CD4-positive, alpha-beta memory T cell (primary cell): ENCODE measurements at places on chromosomes 11 and 22.

GRCh38 chr11:108669286-108669685 lies 4.4 kb downstream of the DDX10 start:
- no peak for DNase-seq
- H3K4me3 ChIP-seq, result no peak overlapping the region
- H3K27me3 ChIP-seq, result no peaks in the 10 kb centered on the region

GRCh38 chr11:59218893-59219292 lies 6.2 kb upstream of the MPEG1 start:
- DNase-seq, result no peak
- H3K27me3 ChIP-seq, result no peaks in the 10 kb centered on the region
- no peak overlapping the region for H3K27ac ChIP-seq
- no peaks in the 10 kb centered on the region for H3K36me3 ChIP-seq
- no peak overlapping the region for H3K4me3 ChIP-seq

DNA sequence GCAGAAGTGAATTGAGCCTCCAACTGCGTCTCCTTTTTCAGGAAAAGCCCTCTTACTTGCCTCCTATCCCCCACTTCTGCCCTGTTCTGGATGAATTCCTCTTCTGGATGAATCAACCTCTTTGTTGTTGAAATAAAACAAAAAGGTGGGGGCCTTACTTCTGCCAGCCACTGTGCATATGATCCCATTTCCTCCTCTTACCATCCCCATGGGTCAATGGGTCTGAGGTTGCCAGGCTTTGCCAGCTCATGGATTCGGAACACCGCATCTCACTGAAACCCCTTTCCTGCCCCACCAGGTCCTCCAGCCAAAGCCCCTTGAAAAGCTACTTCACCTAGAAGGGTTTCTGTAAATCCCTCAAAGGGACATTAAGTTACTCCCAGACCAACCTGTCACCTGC lies 3.7 kb upstream of the CHST1 start:
- H3K36me3 ChIP-seq, result no peaks in the 10 kb centered on the region
- no peak overlapping the region for H3K27ac ChIP-seq
- no peak overlapping the region for H3K4me3 ChIP-seq
- no peak for DNase-seq

- no peak for DNase-seq
- H3K27me3 ChIP-seq, result no peaks in the 10 kb centered on the region
- H3K27ac ChIP-seq, result no peak overlapping the region
- peaks cover 80% of the 10 kb centered on the region for H3K36me3 ChIP-seq
Observed at GRCh38 chr11:121552154-121552553, 99.4 kb upstream of the SORL1-AS1 start.

DNA sequence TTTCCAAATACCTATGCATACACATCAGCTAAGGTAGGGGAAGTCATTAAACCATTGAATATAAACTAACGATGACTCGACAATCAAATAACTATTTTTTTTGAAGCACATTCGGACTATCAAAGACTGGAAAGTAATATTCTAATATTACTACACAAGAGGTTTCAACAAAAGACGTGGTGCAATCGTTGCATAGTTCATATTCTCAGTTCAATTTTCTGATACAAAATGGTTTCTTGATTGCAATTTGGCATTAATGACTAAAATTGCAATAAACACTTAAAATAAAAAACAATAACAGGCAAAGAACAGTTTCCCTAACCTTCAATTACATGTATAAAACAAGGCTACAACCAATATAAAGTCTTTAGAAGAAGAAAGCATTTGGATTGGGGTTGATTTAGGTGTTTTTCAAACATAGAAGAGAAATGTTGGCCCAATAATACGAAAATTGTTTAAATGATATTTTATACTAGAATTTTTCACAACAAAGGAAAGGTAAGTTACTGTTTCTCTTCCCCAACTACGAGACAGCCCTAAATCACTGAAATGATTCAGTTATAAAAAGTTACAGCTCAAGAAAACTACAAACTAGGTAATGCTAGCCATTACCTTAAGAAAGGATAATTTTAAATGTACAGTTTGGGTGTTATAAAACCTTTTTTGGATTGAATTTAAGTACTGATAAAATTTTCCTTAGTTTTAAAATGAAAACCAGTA lies 17.6 kb downstream of the BLID start:
- H3K27me3 ChIP-seq, result peaks cover 5% of the 10 kb centered on the region
- no peaks in the 10 kb centered on the region for H3K36me3 ChIP-seq
- no peak overlapping the region for H3K27ac ChIP-seq
- peaks cover 5% of the 10 kb centered on the region for H3K4me1 ChIP-seq
- H3K4me3 ChIP-seq, result no peak overlapping the region

- no peak for DNase-seq
- no peak overlapping the region for H3K27ac ChIP-seq
- no peaks in the 10 kb centered on the region for H3K36me3 ChIP-seq
Observed at GRCh38 chr11:1913271-1914060, 6.0 kb upstream of the TNNT3 start.

- H3K27ac ChIP-seq, result no peak overlapping the region
- no peaks in the 10 kb centered on the region for H3K36me3 ChIP-seq
Observed at GRCh38 chr11:82826526-82826925, 73.7 kb downstream of the PRCP start.

- no peak overlapping the region for H3K27ac ChIP-seq
- H3K4me3 ChIP-seq, result no peak overlapping the region
- no peak for DNase-seq
- H3K27me3 ChIP-seq, result no peaks in the 10 kb centered on the region
- peaks cover 49% of the 10 kb centered on the region for H3K4me1 ChIP-seq
Observed at GRCh38 chr11:48094643-48095339, 114.4 kb downstream of the PTPRJ start.

DNA sequence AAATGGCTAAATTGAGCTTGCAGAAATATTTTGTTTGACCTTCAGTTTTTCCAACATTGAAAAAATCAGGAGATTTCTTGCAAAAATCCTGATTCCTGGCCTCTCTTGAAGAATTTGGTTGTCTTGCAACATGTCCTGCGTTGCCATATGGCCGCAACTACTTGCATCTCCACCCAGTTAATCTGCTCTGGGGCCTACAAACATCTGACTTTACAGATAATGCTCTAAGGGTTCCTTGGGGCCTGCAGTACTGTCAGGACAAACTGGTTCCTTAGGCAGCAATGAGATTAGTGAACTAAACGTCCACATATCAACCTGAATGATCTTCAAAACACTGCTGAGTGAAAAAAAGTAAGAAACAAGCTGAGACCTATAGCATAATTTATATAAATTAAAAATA lies 36.6 kb upstream of the FEZ1 start:
- H3K4me1 ChIP-seq, result no peaks in the 10 kb centered on the region
- H3K27ac ChIP-seq, result no peak overlapping the region
- H3K4me3 ChIP-seq, result no peak overlapping the region

DNA sequence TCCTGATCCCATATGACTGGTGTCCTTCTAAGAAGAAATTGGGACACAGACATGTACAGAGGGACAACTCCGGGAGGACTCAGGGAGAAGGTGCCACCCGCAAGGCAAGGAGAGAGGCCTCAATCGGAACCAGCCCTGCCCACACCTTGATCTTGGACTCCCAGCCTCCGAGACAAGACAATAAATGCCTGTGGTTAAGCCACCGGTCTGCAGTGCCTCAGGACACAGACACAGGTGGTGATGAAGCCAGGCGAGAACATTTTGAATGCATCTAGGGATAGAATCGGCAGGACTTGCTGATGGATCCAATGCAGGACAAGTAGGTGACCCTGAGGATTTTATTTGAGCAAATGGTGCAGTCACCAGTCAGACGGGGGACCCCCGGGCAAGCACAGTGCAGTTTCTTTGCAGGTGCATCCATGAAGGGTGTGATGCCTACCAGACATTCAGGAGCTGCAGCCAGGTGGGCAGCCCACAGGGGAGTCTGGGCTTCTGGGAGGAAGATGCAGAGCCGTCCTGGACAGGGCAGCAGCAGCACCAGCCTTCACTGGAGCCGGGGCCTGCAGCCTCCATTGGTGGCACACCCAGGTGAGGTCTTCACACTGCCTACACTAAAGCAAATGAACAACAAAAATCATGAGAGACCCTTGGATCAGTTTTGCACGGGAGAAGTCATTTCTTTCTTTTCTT lies 20.2 kb upstream of the SEPTIN5 start:
- H3K4me1 ChIP-seq, result no peaks in the 10 kb centered on the region
- no peaks in the 10 kb centered on the region for H3K27me3 ChIP-seq
- no peaks in the 10 kb centered on the region for H3K36me3 ChIP-seq
- no peak overlapping the region for H3K4me3 ChIP-seq
- DNase-seq, result no peak
- H3K27ac ChIP-seq, result no peak overlapping the region

DNA sequence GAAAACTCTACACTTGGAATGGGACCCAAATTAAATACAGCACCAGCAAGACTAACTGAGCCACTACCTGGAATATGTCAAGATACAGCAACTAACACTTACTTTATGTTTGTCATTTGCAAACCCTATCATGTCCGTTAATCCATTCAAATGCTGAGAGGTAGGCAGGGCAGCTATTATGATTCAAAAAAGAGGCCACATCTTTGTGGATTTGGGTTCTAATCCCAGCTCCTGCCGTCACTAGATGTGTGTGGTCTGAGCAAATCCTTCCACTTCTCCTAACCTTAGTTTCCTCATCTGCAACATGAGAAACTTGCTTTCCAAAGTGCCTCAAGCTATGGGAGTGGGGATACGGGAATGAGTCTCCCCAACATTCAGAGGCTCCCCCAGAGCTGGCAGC lies 24.2 kb downstream of the FLI1 start:
- peak overlapping the region; percentile 11 for H3K4me3 ChIP-seq
- H3K4me1 ChIP-seq, result peaks cover 100% of the 10 kb centered on the region
- H3K27me3 ChIP-seq, result no peaks in the 10 kb centered on the region
- H3K36me3 ChIP-seq, result no peaks in the 10 kb centered on the region
- DNase-seq, result no peak
- peak overlapping the region; percentile 58 for H3K27ac ChIP-seq

GRCh38 chr11:104191124-104191523 lies 27.2 kb upstream of the PDGFD start:
- no peak overlapping the region for H3K4me3 ChIP-seq
- no peaks in the 10 kb centered on the region for H3K36me3 ChIP-seq
- DNase-seq, result no peak
- no peak overlapping the region for H3K27ac ChIP-seq

DNA sequence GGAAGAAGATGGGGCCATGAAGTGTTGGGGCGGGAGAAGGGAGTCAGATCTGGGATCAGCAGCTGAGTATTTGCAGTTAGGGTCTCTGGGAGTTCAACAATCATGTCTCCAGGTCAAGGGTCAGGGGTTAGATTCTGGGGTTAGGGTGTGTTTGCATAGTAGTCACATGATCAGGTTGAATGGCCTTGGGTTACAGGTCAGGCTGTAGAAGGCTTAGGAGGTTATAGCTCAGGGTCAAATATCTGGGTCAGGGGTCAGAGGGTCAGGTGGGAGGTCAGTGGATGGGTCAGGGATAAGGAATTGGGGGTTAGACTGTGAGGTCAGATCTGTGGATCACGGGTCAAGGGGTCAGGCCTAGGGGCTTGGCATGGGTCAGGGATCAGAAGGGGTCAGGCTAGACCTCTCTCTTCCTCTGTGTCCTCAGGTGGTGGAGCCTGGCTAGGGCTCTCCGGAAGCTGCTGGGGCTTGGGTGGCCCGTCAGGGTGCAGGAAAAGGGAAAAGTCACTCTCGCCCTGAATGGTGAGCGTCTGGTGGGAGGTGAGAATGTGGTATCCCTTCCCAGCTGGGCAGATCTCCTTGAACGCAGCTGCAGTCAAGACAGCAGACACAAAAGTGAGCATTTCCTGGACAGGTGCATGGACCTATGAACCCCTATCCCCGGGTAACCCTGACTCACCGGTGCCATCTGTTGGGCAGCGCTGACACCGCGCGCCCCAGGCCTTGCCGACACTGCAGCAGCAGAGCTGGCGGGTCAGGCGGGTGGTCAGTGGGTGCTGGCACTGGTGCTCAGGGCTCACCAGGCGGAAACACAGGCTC lies 6.4 kb downstream of the LTBP3 start:
- peaks cover 7% of the 10 kb centered on the region for H3K36me3 ChIP-seq
- DNase-seq, result peak; percentile 65
- no peaks in the 10 kb centered on the region for H3K27me3 ChIP-seq
- H3K4me1 ChIP-seq, result peaks cover 77% of the 10 kb centered on the region
- H3K27ac ChIP-seq, result no peak overlapping the region

DNA sequence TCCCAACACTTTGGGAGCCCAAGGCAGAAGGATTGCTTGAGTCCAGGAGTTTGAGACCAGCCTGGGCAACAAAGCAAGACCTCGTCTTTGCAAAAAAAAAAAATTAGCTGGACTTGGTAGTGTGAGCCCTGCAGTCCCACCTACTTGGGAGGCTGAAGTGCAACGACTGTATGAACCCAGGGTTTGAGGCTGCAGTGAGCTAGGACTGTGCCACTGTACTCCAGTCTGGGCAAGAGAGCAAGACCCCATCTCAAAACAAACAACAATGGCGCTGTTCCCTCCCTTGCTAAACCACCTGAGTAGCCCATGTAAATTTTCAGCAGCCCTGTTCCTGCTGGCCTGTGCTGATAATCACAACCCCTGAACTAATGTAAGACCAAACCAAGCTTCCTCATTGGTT lies 3.1 kb downstream of the LAMTOR1 start:
- H3K27me3 ChIP-seq, result no peaks in the 10 kb centered on the region
- H3K4me1 ChIP-seq, result peaks cover 32% of the 10 kb centered on the region
- H3K27ac ChIP-seq, result no peak overlapping the region
- H3K4me3 ChIP-seq, result no peak overlapping the region

GRCh38 chr11:128453444-128454336 lies 133.7 kb downstream of the ETS1 start:
- peak overlapping the region; percentile 14 for H3K27ac ChIP-seq
- no peak for DNase-seq
- no peak overlapping the region for H3K4me3 ChIP-seq
- H3K4me1 ChIP-seq, result peaks cover 45% of the 10 kb centered on the region
